ENCODE measurements at places on chromosomes 6 and 20.

DNA sequence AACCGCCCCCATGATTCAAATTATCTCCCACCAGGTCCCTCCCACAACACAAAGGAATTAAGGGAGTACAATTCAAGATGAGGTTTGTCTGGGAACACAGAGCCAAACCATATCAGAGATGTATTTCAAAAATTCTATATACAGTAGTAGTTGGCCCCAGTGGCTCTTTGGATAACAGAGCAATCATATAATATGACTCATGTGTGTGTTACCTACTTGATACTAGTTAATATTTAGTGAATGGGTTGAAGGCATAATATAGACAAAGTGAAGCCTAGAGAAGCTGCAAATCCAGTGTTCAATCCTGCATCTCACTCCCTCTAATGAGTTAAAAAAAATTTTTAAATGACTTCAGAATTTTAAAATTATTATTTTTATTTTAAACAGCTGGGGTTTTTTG lies 43.2 kb downstream of the KAT14 start:
- no peak for DNase-seq

DNA sequence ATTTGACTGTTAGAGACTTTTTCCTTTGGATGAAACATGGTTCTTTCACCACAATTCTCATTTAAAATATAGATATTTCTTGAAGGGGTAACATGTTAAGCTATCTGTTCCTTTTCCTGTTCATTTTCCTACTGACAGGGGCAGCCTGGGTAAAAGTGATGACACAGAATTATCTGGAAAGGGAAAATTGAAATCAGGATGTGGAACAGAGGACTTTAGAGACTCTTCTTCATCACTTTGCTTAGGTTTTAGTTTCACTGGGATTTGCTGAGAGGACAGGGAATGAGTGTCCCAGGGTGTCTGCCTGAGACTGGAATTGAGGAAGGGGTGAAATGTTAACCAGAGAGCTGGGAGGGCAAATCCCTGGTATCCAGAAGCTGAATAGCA lies 116.0 kb downstream of the RNF144B start:
- no peak for DNase-seq

GRCh38 chr6:124958759-124959354 lies 3.4 kb upstream of the RNF217 start:
- no peak for DNase-seq

GRCh38 chr6:80356545-80356944 lies 250.1 kb downstream of the BCKDHB start:
- DNase-seq, result no peak

- no peak for DNase-seq
Measured at GRCh38 chr6:117795234-117795633, 111.8 kb upstream of the SLC35F1 start.

DNA sequence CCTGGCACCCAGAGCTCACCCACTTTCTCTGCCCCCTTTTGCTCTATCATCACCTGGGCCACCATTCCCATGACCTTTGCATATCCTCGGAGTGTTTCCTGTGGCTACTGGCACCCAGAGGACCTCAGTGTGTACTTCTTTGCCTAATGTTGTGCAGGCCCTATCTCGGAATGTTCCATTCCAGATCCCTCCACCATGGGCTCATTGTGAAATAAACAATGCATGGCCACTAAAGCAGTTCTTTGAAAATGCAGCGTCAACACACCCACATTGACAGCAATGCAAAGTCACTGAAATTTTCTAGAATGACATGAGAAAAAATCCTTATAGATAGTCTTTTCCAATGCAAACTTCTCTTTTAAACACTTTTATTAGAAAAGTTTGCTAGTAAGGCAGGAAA lies 72.9 kb upstream of the AGPAT4 start:
- no peak for DNase-seq

DNA sequence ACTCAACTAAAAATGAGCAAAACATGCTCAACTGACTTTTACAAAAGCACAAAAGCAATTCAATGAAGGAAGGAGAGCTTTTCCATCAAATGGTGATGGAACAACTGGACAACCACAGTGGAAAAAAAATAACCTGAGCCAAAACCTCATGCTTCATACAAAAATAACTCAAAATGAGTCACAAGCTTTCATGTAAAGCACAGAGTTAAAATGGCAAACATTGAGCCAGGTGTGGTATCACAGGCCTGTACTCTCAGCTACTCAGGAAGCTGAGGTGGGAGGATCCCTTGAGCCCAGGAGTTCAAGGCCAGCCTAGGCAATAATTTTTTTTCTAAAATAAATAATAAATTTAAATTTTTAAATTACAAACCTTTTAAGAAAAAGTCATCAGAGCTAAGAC lies 18.4 kb upstream of the HLA-G start:
- no peak for DNase-seq

DNA sequence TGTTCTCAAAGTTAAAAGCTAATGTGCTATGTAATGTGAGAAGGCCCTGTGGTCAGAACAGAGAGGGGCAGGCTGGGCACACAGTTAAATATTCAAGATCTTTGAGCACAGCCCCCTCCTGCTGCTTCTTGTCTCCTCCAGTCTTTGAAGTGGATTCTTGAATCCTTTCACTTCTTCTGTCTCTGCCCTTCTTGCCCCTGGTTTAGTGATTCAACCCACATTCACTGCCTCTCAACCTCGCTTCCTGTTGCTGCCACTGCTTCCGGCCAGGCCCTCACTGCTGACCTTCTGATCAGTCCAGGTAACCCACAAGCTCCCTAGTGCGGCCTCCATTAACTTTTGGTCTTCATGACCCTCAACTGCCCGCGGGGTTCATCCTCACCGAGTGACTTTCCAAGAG lies 417.3 kb upstream of the NOX3 start:
- DNase-seq, result no peak

DNA sequence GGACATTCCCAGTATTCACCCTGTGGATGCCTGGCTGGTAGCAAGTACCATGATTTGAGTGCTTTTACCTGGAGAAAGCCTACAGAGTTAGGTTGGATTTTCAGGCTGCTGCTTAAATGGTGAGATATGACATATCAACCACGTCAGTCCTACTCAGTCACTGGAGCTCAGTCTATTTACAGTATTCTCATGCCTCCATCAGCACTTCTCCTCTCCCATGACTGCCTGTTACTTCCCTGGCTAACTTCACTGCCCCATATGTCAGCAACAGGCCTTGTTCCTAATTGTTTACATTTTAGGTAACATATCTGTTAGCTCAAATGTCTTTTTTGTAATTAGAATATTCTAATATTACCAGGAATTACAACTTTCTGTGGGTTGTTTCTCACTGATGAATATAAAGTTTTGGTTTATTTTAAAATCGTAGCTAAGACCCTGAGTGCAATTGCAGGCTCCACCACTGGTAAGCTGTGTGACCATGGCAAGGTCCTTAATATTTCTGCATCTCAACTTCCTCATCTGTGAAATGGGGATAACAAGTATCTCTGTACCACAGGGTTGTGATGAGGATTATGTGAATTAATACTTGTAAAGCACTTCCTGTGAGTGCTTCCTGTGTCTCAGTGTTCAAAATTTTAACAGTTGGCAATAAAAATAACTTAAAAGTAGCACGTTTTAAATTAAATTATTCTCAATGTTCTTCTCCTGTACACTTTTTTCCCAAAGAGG lies 54.3 kb downstream of the RNF144B start:
- DNase-seq, result no peak

- DNase-seq, result no peak
Measured at GRCh38 chr6:3391902-3392458, 64.9 kb downstream of the SLC22A23 start.
